ENCODE measurements at places on chromosomes 5 and 9. TPM values are rescaled to one million over a fixed set of nuclear protein-coding genes. Genes with fewer than 3 reads are reported as not detected.

Gene SLC4A9
- 0.09 TPM for total RNA-seq

Gene SV2C
- not detected for total RNA-seq

Gene DPYSL3
- total RNA-seq: 22.2 TPM

Gene CDX1
- total RNA-seq: not detected

Gene PCDHB15
- total RNA-seq: 0.05 TPM

Gene CARD9
- total RNA-seq: 1.5 TPM

Gene GARIN3
- not detected for total RNA-seq

Gene PHF24
- 0.08 TPM for total RNA-seq

Gene MOB3B
- 8.6 TPM for total RNA-seq

Gene WNT8A
- total RNA-seq: not detected

Gene TRPM6
- 1.8 TPM for total RNA-seq

Gene OBP2A
- total RNA-seq: not detected
